A549 treated with Mapracorat at 1 μM for 4 hours (cell line): ENCODE measurements at places on chromosomes 7 and 10. TPM values are rescaled to one million over a fixed set of nuclear protein-coding genes. Genes with fewer than 3 reads are reported as not detected.

Gene FAM25C
- 1.2 to 1.7 TPM in 2 of 5 replicates, not detected in the others for total RNA-seq

Gene WASL
- 18.1 to 23.2 TPM (median 22.9 TPM) in 5 replicates for total RNA-seq

Gene C10orf95
- total RNA-seq = 0.08 to 0.19 TPM (median 0.12 TPM) in 4 of 5 replicates, not detected in the other

Gene EEPD1
- total RNA-seq = 56.9 to 62.1 TPM (median 59.8 TPM) in 5 replicates

Gene CALML5
- total RNA-seq = not detected in 5 replicates

Gene COL26A1
- 0.32 to 0.78 TPM (median 0.51 TPM) in 5 replicates for total RNA-seq
